T-helper 2 cell treated with Interferon-gamma antibody and Interleukin-4, amounts not matched to agents 100 ng/mL and 5 ng/mL, for 36 hours (primary cell): ENCODE measurements at places on chromosomes 3 and 15. TPM values are rescaled to one million over a fixed set of nuclear protein-coding genes. Genes with fewer than 3 reads are reported as not detected.

SEC22A gene
- 14.9 and 18.0 TPM in 2 replicates for total RNA-seq

GOLGA6A gene
- not detected in 2 replicates for total RNA-seq

MTFMT gene
- 13.3 and 15.6 TPM in 2 replicates for total RNA-seq

SIN3A gene
- total RNA-seq: 94.7 and 100.0 TPM in 2 replicates

USP8 gene
- 51.6 and 57.3 TPM in 2 replicates for total RNA-seq
